ENCODE measurements at places on chromosomes 2 and 18.

GRCh38 chr2:8923183-8923582, 80.3 kb downstream of the MBOAT2 start:
- DNase-seq, result no peak

DNA sequence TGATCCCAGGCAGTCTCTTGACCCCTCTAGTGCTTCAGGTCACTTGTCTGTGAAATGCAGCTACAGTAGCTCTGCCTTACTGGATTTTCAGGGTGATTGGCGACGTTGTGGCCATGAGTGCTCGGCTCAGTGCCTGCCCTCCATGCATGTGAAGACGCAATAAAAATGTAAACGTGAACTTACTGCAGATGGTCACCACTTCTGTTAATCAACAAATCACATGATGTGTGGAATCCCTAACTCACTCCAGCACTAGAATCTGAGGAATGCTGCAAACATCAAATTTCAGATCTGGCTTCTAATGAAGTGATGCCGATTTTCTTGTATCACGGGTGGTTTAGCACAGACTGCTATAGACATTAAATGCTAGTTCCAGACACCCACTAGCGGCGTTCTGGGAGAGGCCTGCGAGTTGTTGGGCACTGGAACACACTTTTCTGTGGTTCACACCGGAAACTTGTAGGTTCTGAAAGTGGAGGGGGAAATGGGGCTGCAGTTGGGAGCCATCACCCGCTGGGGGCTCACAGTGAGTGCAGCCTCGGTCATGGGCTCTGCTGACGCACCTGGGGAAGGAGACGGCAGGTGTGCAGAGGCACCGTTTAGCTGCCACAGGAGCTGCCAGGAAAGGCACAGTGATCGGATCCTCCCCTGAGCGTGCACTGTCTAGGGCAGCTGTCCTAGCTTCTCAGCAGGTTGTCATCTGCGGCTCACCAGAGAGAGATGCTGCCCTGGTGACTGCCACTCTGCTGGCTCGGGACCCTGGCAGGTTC, 6.5 kb downstream of the CNDP1 start:
- DNase-seq, result no peak

DNA sequence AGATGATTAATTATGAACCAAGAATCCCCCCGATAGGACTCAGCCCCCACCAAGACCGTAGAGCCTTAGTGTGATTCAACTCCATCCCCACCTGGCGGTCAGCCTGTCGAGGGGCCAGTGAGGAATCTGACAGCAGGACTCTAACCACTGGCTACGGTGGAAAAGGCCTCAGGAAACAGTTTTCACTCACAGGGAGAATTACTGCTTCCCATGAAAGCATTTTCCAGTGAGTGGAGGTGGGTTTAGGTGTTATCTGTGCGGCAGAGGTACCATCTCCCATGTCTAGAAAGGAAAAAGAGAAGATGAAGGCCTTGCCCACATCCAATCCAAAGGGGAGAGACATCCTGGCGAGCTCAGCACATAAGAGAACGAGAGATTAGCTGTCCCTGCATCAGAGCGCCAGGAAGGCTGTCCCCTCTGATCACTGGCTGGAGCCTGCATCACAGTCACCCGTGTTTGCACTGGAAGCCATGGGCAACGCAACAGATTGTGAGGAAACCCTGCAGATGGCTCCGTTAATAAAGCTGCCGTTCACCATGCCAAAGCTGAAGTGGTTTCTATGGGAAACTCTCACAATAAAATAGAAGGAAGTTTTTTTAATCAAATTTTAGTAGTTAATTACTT, 22.3 kb downstream of the COX7A2L start:
- no peak for DNase-seq

DNA sequence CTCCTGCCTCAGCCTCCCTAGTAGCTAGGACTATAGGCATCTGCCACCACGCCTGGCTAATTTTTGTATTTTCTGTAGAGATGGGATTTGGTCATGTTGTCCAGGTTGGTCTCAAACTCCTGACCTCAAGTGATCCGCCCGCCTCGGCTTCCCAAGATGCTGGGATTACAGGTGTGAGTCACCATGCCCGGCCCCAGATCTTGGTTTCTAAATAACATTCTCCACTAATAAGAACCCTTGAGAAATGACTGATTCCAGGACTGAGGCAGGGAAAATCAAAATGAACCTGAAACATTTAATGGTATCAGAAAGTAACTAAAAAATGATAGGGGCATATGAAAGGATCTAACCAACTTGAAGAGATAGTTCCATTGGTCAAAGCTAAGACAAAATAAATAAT, 34.0 kb downstream of the BMPR2 start:
- DNase-seq, result no peak

DNA sequence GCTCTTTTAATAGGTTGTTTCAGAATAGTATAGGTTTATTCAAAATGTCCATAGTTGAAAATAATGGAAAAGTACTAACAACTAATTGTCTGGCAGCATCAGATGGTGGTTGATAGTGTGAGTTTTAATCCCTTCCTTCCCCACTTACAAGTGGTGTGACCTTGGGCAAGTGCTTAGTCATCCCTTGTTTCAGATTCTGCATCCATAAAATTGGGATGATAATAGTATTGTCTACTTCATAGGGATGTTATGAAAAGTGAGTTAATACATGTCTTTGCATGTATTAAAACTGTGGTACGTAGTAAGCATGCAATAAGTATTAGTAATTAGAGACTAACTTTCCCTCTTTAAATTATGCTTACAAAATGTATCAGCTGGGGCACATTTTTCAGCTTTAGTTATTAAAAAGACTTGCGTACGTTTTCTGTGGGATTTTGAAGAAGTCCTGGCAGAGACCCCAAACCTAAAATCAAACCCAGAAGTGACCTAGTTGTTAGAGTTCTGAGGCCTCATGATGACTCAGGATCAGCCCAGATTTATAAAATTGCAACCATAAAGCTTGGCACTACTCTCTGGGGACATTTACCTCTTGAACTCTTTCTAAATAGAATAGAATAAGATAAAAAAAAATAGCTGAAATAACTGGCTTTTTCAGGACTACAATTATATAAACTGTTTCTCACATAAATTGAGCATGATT, 8.6 kb downstream of the ITGA4 start:
- DNase-seq, result no peak

DNA sequence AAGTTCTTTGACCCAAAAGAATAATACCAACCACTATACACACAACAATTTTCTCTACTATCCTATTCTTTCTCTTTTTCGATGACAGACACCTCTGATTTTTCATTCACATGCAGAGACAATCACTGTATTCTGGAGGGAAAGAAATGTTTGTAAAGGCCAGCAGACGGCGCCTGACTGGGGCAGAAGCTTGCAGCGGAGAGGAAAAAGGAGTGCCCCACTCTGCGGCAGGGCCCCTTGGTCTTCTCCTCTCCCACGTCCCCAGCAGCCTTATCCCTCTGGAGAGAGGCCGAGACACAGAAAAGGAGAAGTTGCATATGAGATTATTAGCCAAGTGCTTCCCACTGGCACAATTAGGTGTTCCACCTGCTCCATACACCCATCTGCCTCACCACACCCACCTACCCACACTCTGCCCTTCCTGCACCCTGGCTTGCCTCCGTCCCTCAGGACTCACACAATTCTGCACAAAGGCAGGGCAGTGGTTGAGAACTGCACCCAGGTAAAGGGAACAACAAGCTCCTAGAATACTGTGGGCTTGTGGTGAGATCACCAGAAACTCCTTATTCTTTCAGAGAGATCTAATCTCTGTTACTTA, 687.3 kb downstream of the NRXN1 start:
- no peak for DNase-seq

DNA sequence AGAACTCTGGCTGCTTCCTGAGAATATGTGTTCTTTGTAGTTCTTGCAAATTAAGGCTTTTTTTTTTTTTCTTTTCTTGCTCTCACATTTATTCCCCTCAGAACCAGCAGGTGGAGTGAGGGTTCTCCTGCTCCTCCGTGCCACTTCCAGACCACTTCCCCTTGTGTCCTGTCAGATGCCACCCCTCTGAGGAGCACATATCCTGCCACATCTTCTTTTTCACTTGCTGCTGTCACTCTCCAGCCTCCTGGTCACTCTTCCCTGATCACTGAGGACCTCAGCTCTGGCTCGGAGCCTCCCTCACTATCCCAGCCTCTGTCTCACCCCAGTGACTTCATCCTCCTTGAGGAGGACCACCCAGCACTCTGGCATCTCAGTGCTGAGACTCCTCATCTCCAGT, 100.5 kb downstream of the TACR1 start:
- no peak for DNase-seq

DNA sequence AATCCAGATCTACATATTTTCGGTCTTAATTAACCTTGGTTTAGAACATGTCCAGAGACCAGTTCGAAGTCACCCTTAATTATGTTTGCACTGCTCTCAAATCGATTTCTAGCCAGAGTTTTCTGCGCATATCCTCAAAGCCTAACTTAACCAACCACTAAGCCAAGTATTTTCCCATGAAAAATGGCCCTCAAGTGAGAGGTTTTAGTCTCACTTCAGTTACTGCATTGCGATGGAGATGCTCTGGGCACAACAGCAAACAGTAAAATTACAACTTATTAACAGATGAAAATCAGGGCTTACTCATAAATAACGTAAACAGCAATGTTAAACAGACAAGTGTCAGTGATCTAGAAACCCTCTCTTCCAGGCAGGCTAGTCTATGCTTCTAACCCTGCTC, 4.5 kb downstream of the RTN4 start:
- DNase-seq, result no peak

DNA sequence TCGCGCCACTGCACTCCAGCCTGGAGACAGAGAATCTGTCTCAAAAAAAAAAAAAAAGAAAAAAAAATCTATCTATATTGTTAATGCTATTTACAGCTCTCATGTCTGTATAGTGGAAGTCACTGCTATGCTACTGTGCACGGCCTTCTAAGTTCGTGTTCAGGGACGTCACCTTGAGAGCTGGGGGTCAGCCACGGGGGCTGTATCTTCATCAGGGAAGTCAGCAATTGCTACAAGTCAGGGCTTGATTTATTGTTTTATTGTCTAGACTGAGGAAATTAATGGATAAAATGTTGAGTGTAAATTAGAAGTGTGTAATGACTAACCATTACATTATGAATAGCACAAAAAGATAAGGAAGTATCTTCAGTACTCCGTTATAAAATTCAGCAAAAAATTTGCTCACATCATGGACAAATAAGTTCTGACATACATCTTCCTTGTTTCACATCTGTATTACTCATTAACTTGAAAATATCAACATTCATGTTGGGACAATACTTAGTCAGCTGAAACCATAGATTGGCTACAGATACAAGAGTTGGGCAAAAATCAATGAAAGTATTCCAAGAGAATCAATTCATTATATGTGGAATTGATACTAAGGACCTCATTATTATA, 136.6 kb upstream of the SEC11C start:
- no peak for DNase-seq

DNA sequence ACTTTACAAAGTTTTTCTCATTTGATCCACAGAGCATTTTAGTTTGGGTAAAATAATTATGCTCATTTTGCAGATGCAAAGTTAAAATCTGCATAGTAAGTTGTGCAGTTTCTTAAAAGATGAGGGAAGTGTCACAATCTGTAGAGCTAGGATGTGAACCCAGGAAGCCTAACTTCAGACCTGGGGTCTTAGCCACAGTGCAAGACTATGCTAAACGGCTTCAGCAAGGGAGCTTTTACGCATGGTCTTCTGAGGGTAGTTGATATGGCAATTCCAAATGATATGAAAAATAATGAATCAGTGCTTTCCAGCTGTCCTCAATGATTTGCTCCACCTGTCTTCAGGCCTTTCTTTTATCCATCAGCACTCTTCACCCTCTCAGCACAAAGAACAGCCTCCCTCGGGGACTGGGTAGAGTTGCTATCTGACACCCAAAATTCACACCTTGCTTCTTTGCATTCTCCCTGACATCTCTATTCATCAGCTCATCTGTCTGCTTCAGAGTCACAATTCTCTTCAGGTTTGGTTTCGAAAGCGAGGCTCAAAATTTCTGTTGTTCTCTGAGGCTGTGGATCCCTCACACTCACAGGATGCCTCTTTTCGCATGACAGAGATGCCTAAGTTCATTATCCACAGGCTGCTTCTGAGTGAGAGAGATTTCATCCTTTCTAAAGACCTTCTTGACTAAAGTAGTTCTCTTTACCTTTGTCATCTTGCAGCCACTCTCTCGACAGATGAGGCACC, 302.5 kb downstream of the NRXN1 start:
- no peak for DNase-seq

GRCh38 chr2:2839782-2840531, 508.9 kb upstream of the MYT1L start:
- DNase-seq, result no peak

GRCh38 chr2:196980001-196980400, 53.5 kb upstream of the PGAP1 start:
- no peak for DNase-seq

DNA sequence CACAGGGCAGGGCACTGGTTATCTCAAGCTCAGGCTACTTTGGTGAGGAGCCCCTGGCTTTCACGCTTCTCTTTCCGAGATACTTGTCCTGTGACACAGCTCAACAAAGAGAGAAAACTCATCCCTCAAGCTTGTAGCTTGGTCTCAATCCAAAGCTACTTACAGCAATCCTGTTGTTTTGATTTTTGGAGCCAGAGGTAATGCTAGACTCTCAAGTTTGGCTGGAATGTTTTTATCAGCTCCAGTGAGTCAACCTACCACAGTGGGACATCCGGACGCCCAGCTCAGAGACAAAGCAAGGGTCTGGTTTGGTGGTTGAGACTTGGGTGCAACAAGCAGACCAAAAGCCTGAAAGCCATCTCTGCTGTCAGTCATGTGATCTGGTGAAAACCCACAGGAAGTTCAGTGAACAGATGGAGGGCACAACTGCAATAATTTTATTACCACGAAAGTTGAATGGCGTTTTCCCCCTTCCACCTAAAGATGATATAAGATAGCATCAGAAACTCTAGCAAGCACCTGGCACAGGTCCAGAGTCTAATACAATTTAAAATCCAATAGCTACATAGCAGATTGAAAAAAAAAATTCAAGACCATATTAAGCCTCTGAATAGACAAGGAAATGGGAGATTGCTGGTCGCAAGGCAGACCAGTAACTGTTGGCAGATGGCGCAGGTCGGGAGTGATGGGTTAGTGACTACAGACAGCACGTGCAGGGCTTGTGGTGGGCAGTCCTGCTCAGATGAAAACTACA, 102.3 kb upstream of the SMAD7 start:
- no peak for DNase-seq

GRCh38 chr2:96091141-96091710, 25.1 kb downstream of the ADRA2B start:
- no peak for DNase-seq

- no peak for DNase-seq
Measured at GRCh38 chr2:25651782-25652455, 21.5 kb downstream of the DTNB start.

- no peak for DNase-seq
Measured at GRCh38 chr2:47339745-47340541, 63.0 kb upstream of the MSH2 start.

GRCh38 chr2:19785447-19785846, 116.3 kb downstream of the TTC32 start:
- no peak for DNase-seq
